ENCODE measurements at places on chromosomes 3 and 15. TPM values are rescaled to one million over a fixed set of nuclear protein-coding genes. Genes with fewer than 3 reads are reported as not detected.

The PPM1L gene
- 14.6 TPM for total RNA-seq

The GP9 gene
- total RNA-seq, result 3.8 TPM

The TGM4 gene
- not detected for total RNA-seq

The HESX1 gene
- total RNA-seq, result 0.27 TPM

The NTRK3 gene
- not detected for total RNA-seq

The ADAMTS7 gene
- not detected for total RNA-seq

The MUC4 gene
- not detected for total RNA-seq

The NLGN1 gene
- total RNA-seq, result not detected

The GASK1A gene
- total RNA-seq, result not detected

The NANOGP8 gene
- not detected for total RNA-seq

The XXYLT1 gene
- 7.7 TPM for total RNA-seq

The SLC27A2 gene
- total RNA-seq, result 0.42 TPM

The SPINT1 gene
- total RNA-seq, result 2.5 TPM

The FSTL1 gene
- 17.4 TPM for total RNA-seq

The CKMT1A gene
- total RNA-seq, result not detected

The BFSP2 gene
- 1.2 TPM for total RNA-seq

The BDH1 gene
- 22.4 TPM for total RNA-seq

The SLC6A11 gene
- not detected for total RNA-seq

The CPLX3 gene
- total RNA-seq, result not detected

The AHSG gene
- total RNA-seq, result not detected

The KLF15 gene
- 0.39 TPM for total RNA-seq

The CHCHD4 gene
- total RNA-seq, result 3.6 TPM

Data from T-helper 17 cell (primary cell).